ENCODE measurements at places on chromosomes 12 and 14.

DNA sequence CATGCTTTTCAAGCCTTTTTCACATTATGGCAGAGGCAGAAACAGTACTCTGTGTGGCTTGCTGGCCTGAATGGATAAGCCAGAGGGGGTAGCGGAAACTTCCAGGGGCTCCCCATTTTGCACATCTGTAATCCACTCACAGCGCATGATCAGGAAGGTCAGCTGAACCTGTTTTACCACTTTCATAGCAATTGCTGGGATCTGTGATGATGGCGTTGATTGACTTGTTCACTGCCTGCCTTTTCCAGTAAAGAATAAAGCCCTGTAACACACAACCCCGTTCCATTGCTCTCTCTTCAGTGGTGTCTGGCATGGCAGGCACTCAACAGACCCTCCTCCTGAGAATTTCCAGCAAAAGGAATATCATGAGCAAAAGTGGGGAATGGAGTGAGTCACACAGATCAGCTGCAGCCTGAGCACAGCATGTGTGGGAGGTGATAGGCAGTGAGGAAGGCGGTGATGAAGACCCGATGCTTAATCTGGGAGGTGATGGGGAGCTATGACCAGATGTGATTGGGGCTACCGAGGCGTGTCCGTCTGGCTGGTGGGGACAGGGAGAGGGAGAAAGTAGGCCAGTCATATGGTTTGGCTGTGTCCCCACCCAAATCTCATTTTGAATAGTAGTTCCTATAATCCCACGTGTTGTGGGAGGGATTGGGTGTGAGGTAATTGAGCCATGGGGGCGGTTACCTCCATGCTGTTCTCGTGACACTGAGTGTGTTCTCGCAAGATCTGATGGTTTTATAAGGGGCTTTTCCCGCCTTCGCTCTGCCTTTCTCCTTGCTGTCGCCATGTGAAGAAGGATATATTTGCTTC lies 44.7 kb upstream of the CHST11 start:
- no peak for DNase-seq

DNA sequence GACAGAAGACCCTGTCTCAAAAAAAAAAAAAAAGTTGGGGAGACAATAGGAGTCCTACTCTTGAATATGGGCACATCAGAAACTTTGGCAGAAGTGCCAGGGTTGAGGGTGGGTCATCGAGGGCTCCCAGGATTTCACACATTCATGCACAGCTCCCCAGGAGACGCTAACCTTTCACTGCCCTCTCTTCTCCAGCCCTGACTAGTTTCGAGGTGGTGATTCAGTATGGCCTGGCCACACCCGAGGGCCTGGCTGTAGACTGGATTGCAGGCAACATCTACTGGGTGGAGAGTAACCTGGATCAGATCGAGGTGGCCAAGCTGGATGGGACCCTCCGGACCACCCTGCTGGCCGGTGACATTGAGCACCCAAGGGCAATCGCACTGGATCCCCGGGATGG lies 29.4 kb upstream of the LRP1-AS start:
- no peak for DNase-seq

- DNase-seq, result no peak
Observed at GRCh38 chr14:64147126-64147790, 146.9 kb downstream of the ESR2 start.

DNA sequence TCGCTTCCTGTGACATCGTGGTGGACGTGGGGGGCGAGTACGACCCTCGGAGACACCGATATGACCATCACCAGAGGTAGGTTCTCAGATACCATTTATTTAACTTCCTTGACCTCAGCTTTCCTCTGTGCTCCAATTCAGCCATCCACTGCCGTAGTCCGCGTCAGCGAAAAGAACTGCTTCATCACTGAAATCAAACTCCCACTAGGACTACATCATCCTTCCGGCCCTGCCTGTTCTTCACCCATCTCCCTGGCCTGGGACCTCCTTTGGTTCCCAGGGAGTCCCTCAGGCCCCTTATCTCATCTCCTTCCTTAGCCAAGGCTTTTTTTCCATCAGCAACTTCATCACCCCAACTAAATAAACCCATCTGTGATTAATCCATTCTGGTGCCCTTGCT lies 692 bp downstream of the MYG1 start:
- DNase-seq, result no peak

- no peak for DNase-seq
Observed at GRCh38 chr14:105157872-105158271, 10.7 kb downstream of the JAG2 start.

DNA sequence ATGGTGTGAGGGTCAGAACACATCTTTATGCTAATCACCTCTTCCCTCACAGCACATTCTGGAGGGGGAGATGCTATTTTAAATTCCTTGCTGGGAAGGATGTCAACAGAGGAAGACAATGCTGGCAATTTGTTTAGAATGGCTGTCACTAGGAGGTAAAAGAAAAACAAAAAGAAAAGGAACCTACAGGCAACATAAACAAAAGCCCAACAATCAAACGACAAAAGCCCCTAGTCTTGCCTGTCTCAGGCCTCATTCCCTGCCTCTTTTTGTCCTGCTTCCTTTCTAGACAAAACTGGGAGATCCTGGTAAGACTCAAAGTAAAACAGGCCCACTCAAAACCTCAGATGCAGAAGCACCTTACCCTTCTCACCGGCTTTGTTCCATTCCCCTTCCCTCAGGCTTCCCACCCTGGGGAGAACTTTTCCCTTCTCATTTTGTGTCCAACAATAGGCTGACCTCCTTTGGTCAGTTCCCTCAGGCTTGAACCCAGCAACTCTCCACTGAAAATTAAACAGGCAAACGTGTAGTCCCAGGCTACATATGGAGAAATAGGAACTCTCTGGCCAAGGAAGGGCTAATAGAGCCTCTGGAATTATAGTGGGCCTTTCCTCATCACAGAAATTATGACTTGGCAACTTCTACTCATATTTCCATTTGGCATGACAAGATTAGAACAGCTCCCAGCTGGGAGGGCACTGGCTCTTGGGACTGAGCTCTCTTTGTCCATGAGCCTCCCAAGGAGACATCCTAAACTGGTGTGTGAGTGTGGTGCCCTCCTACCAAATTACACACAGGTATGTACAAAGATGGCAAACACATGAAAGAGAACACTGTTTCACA lies 193.0 kb downstream of the MON2 start:
- DNase-seq, result no peak

- DNase-seq, result no peak
Observed at GRCh38 chr12:124660851-124661250, 93.4 kb upstream of the NCOR2 start.

DNA sequence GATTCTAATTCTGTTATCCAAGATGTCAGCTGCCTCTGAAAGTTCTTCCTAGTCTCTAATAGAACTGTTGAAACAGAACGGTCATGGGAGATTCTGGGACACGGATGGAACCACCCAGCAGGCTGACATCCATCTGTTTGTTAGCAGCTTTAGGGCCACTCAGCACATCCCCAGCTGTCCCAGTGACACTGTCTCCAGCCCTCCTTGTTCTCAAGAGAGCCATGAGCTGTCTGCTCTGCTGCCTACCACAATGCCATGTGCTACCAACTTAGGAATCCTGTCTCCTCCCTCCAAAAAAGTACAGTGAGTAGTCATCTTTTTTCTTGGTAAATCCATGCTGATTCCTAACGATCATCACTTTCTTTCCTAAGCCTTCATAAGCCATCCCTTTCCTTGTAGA lies 130.5 kb downstream of the ZFP36L1 start:
- no peak for DNase-seq

GRCh38 chr12:15268309-15268708 lies 47.1 kb upstream of the RERG start:
- DNase-seq, result peak; percentile 19

GRCh38 chr12:42261708-42262107 lies 23.7 kb upstream of the YAF2 start:
- no peak for DNase-seq

GRCh38 chr14:28830115-28830534 lies 63.5 kb downstream of the FOXG1 start:
- no peak for DNase-seq

- no peak for DNase-seq
Observed at GRCh38 chr12:107326237-107326636, 232.9 kb upstream of the CRY1 start.

DNA sequence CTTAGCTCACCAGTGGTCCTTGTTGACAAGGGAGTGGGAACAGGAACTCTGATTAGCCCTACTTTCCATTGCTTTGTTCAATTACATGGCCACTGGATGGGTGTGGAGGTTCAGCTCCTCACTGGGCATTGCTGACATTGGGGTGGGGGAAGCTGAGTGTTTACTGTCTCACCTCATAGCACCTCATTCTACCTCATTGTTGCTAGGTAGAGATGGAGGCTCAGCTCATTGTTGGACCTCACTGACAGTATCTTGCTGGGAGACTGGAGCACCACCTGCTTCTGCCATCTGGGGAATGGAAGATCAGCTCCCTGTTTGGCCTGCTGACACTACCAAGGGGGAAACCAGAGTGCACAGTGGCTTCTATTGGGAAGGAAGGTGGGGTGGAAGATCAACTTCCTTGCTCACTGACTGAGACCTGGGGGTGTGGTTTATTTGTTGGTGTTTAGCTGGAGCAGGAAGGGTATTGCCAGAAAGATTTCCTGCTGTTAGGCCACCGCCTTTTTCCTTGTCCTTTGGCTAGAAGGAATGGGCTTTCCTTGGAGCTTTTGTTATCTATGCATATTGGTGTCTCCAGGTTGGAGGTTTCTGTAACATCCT lies 1.3 kb upstream of the OR4E2 start:
- DNase-seq, result no peak

GRCh38 chr12:103368167-103368566 lies 127.6 kb downstream of the C12orf42 start:
- DNase-seq, result no peak

DNA sequence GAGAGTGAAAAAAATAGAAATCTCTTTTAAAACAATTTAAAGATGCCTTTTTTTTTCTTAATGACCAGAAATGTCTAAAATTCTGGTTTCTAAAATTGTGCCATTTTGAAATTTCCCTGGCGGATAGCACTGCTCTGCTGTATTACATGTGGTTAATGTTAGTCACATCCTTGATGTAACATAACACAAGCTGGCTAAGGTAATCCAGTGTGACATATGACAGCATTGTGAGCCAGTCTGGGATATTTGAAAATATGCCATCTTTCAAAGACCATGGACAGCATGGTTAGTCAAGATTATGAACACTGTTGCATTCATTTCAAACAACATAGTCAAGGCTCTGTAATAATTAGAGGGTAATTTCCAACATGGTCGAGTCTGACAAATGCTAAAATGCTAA lies 133.2 kb downstream of the ALX1 start:
- no peak for DNase-seq

GRCh38 chr14:61193476-61193875 lies 87.7 kb downstream of the TMEM30B start:
- DNase-seq, result no peak

GRCh38 chr12:127399451-127399850 lies 867.5 kb upstream of the TMEM132C start:
- DNase-seq, result no peak

GRCh38 chr14:39015360-39015961 lies 87.6 kb downstream of the SEC23A start:
- DNase-seq, result peak; percentile 71

DNA sequence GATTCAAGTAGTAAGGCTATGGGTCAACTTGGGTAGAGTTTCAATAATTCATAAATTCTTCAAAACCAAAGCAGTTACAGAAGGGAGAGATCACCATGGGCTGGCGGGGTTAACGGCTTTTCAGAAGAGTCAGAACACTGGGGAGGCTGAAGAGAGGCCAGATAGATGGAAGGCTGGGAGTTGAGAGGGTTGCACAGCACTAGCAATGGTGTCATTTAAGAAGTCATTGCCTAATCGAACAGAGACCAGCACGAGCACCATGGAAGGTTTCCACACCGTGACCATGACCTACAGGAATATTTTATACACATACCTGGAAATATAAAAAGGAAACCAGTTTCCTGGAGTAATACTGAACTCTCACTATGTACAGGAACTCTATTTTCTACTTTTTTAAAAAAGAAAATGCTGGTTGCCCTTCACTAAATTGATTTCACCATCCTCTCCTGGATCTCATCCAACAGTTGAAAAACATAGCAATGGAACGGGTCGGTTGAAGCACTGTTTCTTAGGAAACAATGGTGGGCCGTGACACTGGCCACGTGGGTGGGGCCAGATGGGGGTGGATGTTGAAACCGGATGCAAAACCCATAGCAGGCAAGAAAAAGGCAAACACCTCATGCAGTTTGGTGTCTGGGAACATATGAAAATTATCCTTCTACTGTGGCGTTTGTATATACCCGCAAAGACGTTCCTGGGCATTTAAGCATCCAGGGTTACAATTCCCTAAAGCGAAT lies 38.0 kb upstream of the RIN3 start:
- no peak for DNase-seq

DNA sequence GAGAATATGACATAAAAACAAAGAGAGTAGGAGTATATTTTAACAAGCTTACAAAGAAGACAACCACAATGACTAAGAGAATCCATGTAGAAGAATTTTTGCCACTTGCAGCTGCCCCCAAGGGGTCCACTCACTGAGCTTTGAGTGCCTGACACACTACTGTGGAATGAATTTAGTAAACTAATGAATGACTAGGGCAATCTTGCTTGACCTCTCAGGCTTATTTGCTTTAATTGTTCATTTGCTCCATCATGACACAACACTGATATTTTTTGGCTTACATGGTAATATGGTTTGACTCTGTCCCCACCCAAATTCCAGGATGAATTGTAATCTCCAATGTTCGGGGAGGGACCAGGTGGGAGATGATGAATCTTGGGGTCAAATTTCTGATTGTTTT lies 249.1 kb upstream of the FAR2 start:
- no peak for DNase-seq

GRCh38 chr12:109947521-109947920 lies 47.4 kb downstream of the TCHP start:
- no peak for DNase-seq

DNA sequence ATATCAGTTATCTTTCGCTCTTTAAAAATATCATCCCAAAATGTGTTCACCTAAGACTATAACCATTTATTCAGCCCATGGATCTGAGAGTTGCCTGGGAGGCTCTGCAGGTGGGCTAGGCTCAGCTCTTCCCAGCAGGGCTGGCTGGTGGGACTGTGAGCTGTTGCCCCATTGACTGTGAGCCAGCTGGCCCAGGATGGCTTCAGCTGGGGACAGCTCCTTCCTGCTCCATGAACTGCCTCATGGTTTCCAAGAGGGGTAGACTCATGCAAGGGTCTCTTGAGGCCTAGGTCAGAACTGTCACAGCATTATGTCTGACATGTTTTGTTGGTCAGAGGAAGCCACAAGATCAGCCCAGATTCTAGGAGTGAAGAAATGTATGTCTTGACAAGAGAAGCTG lies 114.1 kb upstream of the E2F7 start:
- no peak for DNase-seq

GRCh38 chr12:118493962-118494361 lies 117.6 kb downstream of the SUDS3 start:
- DNase-seq, result no peak

DNA sequence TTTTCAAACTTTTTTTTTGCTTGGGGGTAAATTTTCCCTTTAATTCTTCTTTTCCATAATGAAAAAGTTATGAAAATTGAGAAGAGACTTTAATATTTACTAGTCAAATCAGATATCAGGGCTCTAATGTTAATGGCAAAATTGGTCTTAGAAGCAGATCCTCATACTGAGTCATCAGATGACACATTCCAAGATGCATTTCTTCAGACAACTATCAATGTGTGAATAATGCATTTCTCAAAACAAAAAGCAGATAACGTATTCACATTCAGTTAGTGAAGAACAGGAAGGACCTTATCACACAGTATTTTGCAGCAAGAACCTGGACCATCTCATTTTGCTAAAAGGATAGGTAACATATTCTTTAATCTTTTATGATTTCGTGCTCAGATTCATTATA lies 130.7 kb downstream of the GPHN start:
- no peak for DNase-seq

GRCh38 chr14:103125098-103126070 lies 2.1 kb downstream of the TNFAIP2 start:
- no peak for DNase-seq
